ENCODE measurements at places on chromosomes 7 and 10.

DNA sequence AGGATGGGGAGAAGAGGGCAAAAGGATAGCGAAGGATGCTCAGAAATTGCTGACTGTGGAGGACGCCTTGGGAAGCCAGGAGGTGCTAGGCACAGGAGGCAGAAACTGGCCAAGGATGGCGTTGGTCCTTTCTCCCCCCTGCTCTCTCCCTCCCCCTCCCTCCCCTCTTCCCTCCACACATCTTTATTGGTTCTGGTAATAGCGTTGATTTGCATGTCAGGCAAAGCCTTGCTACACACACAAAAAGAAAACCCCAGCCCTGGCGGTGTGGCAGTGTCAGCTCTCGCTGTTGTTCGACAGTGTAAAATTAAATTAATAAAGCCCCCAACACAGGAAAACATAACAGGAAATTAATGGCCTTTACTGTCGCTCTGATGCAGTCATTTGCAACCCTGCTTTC lies 47.2 kb downstream of the PAX2 start:
- DNase-seq = no peak

- DNase-seq = no peak
These were observed 6.0 kb upstream of the NANOS1 start for GRCh38 chr10:119023553-119023868.

- DNase-seq = no peak
These were observed 2.4 kb downstream of the TRA2A start for GRCh38 chr7:23529262-23529859.

GRCh38 chr10:30182191-30183054 lies 123.0 kb upstream of the JCAD start:
- DNase-seq = no peak

- DNase-seq = no peak
These were observed 219.1 kb downstream of the EMX2 start for GRCh38 chr10:117761695-117762094.

- no peak for DNase-seq
These were observed 19.3 kb downstream of the MYOF start for GRCh38 chr10:93462881-93463280.

- DNase-seq = no peak
These were observed 1125.7 kb downstream of the XPNPEP1 start for GRCh38 chr10:108797573-108797972.

DNA sequence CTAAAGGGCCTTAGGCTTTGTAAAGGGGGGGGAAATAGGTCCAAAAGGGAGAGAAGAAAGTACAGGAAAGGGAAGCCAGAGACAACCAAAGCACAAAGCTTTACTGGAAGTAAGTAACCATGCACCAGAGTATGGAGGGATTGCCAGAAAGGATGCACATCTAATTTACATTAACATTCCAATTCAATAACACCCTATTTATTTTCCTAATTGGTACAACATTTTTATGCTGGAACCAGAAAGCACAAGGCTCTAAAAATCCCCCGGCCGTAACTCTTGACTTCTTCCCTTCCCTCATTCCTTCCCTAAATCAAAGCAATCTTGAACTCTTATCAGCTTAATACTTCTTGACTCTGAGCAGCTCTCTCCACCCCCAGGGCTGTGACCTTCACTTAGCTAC lies 400.0 kb upstream of the CELF2 start:
- no peak for DNase-seq
